ENCODE measurements at places on chromosomes 1 and 21. TPM values are rescaled to one million over a fixed set of nuclear protein-coding genes. Genes with fewer than 3 reads are reported as not detected.

HTR6 gene
- not detected for total RNA-seq

FNDC5 gene
- total RNA-seq, result 0.73 TPM

GRCh38 chr1:151619489-151620093 is 7.7 kb downstream of the SNX27 start:
- DNase-seq, result peak; percentile 32
- H3K27ac ChIP-seq, result peak overlapping the region; percentile 43
- H3K36me3 ChIP-seq, result peaks cover 5% of the 10 kb centered on the region
- H3K4me3 ChIP-seq, result no peak overlapping the region

CACNA1S gene
- total RNA-seq, result not detected

DNA sequence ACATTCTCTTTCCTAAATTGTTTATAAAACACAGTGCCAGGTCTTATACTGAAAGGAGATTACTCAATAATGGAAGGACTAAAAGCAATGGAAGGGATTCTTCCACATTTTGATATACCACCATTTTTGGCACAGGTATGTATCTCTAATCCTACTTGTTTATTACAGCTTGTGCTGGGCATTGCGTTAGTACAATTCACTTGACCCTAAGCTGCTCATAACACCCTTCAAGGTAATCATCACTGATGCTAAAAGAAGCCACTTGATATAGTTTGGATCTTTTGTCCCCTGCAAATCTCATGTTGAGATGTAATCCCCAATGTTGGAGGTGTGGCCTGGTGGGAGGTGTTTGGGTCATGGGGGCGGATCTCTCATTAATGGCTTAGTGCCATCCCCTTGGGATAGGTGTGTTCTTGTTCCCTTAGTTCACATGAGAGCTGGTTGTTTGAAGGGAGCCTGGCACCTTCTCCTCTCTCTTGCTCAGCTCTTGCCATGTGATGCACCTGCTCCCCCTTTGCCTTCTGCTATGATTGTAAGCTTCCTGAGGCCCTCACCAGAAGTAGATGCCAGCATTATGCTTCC is 71.1 kb downstream of the NIBAN1 start:
- no peaks in the 10 kb centered on the region for H3K27me3 ChIP-seq
- H3K27ac ChIP-seq, result no peak overlapping the region
- no peak overlapping the region for H3K4me3 ChIP-seq
- H3K4me1 ChIP-seq, result peaks cover 46% of the 10 kb centered on the region
- no peaks in the 10 kb centered on the region for H3K36me3 ChIP-seq
- DNase-seq, result no peak

C8A gene
- total RNA-seq, result not detected

LAX1 gene
- total RNA-seq, result 0.11 TPM

TMCO2 gene
- total RNA-seq, result not detected

GRCh38 chr1:203649999-203650836 is 23.6 kb downstream of the ATP2B4 start:
- H3K4me1 ChIP-seq, result peaks cover 73% of the 10 kb centered on the region
- DNase-seq, result no peak
- H3K27me3 ChIP-seq, result peaks cover 1% of the 10 kb centered on the region
- H3K4me3 ChIP-seq, result peak overlapping the region; percentile 62
- H3K27ac ChIP-seq, result peak overlapping the region; percentile 71

GRCh38 chr1:64748222-64748621 is 3.3 kb downstream of the RAVER2 start:
- DNase-seq, result no peak
- peaks cover 1% of the 10 kb centered on the region for H3K27me3 ChIP-seq
- H3K36me3 ChIP-seq, result no peaks in the 10 kb centered on the region
- H3K4me3 ChIP-seq, result no peak overlapping the region

- peaks cover 70% of the 10 kb centered on the region for H3K4me1 ChIP-seq
- peaks cover 42% of the 10 kb centered on the region for H3K36me3 ChIP-seq
- H3K27ac ChIP-seq, result peak overlapping the region; percentile 96
- H3K4me3 ChIP-seq, result peak overlapping the region; percentile 76
Measured at GRCh38 chr1:203663821-203664220, 37.2 kb downstream of the ATP2B4 start.

GORAB gene
- total RNA-seq, result 15.3 TPM

C4BPB gene
- total RNA-seq, result 0.15 TPM

Data from HFFc6 (cell line).